Activated CD4-positive, alpha-beta T cell treated with anti-CD3 and anti-CD28 coated beads for 4 hours (primary cell): ENCODE measurements at places on chromosomes 2 and 18.

- no peak for DNase-seq
Observed at GRCh38 chr2:110931648-110932047, 189.1 kb upstream of the BCL2L11 start.

DNA sequence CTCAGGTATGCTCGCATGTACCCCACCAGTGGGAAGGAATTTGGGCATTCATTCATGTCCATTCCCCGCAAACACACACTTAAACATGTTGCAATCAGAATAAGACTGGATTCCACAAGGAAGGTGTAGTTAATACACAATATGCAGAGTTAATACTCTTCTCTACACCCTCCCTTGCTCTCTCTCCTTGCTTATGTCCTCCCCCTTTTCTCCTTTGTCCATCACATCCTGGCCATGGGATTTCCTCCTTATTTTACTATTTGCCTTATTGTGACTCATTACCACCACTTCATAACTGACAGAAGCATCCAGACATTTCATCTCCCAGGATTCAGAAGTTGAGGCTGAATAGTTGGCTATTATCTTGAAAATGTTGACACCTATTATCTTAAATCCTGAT is 473.8 kb upstream of the SPHKAP start:
- no peak for DNase-seq

- no peak for DNase-seq
Observed at GRCh38 chr2:10413503-10413902, 34.6 kb downstream of the ODC1 start.

GRCh38 chr2:235981631-235982030 is 186.6 kb downstream of the GBX2 start:
- DNase-seq: no peak
